Activated T-cell treated with anti-CD3 and anti-CD28 coated beads for 24 hours (primary cell): ENCODE measurements at places on chromosomes 6 and 20.

GRCh38 chr6:21967056-21967974, 329.5 kb downstream of the PRL start:
- no peak for DNase-seq

GRCh38 chr6:137781639-137782038, 85.4 kb upstream of the TNFAIP3 start:
- no peak for DNase-seq

DNA sequence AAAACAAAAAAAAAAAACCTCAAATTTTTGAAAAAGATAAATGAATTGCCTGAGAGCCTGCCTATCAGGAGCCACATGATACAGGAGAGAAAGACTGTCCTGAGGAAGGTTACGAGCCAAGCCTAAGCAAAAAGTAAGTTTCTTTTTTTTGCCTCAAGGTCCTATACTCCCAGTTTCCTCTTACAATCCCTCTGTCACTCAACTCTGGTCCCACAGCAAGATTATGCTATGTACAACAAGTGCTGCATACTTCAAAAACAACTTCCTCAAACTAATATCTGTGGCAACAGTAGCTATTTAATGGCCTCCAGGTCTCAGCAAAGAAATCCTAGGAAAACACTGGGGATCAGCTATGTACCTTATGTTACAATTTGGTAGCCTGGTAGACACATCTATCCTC, 46.8 kb downstream of the PLN start:
- no peak for DNase-seq

DNA sequence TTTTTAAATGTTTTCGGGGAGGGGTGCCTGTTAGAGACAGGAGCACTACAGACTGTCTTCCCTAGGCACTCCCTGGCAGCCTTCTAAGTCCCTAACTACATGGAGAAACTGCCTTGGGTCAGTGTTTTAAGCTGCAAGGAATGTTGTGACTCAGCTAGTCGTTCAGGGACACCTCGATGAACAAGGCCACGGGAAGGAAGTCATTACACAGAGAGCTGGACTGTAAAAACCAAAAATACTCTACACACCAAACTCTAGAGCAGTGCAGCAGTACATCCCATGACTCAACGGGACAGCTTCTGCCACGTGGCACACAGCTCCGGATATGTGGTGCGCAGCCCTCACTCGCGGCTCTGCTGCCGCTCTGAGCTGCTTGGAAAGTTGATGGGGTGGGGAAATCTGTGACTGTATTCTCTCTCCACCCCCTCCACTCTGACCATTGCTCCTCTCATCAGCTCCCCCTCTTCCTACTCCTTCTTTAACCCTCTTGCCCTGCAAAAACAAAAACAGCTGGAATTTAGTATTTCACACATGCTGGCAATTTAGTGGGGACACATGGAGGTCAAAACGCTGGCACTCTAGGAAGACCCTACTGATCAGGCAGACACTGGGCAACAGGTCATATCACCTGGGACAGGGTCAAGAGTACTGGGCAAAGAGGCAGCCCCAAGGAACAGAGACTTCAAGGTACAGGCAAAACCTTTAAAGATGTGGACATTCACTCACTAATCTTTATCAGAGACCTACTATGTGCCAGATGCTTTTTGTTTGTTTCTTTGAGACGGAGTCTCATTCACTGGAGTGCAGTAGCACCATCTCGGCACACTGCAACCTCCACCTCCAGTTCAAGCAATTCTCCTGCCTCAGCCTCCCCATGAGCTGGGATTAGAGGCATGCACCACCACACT, 10.9 kb upstream of the LPIN3 start:
- peak; percentile 58 for DNase-seq

DNA sequence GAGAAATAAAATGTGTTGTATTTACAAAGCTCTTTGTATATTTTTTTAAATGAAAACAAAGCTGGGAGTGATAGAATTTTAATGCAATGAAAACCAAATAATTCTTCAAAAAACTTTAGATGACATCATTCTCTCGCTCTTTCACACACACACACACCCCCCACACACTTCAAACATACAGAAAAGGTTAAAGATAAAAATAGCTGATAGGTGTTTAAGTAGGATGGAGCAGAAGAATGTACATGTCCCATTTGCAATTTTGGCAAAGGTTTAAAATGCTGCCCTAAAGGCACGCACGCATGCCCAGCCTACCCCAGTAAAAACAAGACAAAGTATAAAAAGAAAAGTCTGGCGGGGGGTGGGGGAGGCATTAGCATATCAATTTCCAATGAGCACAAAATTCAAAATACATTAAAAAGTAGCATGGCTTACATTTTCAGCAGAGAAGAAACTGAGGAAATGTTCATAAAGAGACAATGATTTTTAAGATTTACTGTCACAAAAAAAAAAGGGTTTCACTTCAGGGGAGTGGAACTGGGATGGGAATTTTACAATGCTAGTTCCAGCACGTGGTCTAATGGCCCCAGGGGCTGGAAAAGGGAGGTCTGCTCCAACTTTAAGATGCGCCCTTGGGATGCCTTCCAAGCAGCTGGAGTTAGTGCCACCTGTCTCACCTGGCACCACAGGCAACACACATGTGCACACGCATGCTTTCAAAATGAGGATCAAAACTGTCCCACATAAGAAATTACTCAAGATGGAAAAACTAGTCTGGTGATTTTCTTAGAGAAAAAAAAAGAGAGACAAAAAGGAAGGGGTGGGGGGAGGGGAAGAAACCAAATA, 55.1 kb upstream of the NFATC2 start:
- DNase-seq, result no peak

GRCh38 chr6:150430815-150431214, 62.0 kb downstream of the IYD start:
- DNase-seq, result no peak

GRCh38 chr6:10424040-10424439, 9.2 kb upstream of the TFAP2A start:
- no peak for DNase-seq

GRCh38 chr6:12501990-12502389, 211.8 kb downstream of the EDN1 start:
- DNase-seq, result no peak

GRCh38 chr20:45044084-45044573, 56.8 kb downstream of the KCNS1 start:
- peak; percentile 30 for DNase-seq

DNA sequence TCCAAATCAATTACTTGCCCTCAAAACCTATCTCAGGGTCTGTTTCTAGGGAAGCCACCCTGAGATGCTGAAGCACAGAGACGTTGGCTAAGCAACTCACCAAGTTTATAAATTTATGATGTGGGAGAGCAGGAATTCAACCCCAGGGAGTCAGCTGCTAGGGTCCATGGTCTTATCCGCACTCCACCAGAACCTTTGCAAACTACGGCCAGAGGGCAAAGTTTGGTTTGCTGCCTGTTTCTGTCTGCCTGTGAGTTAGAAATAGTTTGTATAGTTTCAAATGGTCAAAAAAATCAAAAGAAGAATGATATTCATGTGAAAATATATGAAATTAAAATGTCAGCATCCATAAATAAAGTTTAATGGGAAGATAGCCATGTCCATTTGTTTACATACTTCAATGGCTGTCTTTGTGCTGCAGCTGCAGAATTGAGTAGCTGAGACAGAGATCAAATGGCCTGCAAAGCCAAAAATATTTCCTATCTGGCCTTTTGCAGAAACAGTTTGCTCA, 83.7 kb upstream of the ZFP64 start:
- DNase-seq, result no peak

GRCh38 chr20:63488315-63489251, 10.3 kb downstream of the EEF1A2 start:
- no peak for DNase-seq

GRCh38 chr6:104884867-104885517, 25.3 kb upstream of the HACE1 start:
- no peak for DNase-seq

- DNase-seq, result no peak
These were observed 179.3 kb upstream of the DTNBP1 start for GRCh38 chr6:15841937-15842726.

GRCh38 chr20:1300083-1300840, 28.7 kb downstream of the SDCBP2 start:
- DNase-seq, result no peak

GRCh38 chr20:48920527-48921167, 864 bp upstream of the ARFGEF2 start:
- no peak for DNase-seq

DNA sequence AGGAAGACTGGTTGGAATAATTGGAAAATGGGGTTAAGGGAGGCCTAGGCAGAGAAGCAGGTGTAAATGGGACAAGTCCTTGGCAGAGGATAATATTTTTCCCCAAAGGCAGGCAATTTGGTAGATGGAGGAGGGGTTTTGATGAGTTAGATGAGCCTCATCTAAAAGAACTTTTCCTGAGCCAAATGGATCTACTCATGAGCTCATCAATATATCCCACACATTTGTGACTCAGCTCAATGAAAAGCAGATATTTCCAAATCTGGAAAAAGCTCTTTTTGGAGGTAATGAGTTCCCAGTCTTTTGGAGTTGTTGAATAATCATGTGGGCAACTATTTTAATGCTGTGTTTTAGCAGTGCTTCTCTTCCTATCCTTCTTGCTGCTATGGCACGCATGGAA, 685.5 kb upstream of the CITED2 start:
- DNase-seq, result no peak

- DNase-seq, result no peak
These were observed 13.7 kb downstream of the RIPK1 start for GRCh38 chr6:3081960-3082359.

DNA sequence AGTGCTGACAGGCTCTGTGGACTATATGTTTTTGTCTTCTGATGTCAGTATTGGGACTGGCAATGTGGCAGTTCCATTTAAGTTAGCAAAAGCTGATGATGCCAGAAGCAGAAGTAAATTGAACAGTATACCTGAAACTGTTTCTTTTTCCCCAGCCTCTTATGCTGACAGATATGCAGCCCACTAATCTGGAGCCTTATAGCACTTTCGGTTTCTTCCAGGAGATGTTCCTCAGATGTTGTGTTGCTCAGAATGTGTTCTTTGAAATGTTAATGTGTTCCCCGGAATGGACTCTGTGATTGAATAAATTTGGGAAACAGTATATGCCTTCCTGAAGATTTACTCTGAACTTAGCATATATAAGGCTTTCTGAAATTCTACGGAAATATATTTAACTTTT, 80.7 kb upstream of the MRAP2 start:
- DNase-seq, result no peak

DNA sequence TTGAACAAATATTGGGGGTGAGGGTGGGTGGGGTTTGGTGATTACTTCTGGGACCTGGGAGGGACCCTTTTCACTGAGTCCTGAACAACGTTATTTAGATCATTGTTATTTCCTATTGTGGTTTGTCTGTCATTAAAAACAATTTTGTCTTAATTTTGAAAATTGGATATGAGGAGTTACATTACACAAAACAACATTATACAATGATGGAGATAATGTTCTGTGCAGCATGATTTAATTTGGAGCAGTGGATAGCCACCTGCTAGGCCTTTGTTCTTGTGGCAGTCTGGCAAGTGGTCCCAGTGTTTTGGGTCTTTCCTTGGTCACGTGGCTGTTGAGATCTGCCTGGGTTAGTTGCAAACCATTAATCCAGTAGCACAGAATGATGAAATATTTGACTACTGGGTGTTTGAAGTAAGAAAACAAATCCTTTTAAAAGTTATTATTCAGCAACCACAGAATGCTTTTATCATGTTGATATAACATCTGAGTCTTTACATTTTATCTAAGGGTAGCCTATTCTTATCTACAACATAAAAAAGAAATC, 172.8 kb downstream of the CDKAL1 start:
- no peak for DNase-seq

DNA sequence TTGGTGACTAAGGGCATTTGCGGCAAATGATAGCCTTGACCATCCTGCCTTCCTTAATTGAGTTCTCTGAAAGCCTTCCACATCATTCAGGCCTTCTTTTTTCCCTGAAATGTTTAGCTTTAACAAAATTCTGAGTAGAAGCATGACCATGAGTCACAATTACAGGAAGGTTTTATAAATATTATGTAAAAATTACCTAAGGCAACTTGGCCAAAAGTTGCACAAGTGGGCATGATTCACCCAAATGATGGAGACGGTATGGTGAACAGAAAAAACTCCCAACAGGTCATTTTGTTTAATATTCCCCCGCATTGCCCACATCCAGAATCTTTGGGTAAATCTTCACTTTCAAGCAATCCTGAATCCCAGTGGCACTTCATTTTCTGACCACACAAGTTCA, 37.0 kb downstream of the MC3R start:
- DNase-seq, result no peak

- no peak for DNase-seq
These were observed 134.2 kb downstream of the MEI4 start for GRCh38 chr6:77786935-77787629.

DNA sequence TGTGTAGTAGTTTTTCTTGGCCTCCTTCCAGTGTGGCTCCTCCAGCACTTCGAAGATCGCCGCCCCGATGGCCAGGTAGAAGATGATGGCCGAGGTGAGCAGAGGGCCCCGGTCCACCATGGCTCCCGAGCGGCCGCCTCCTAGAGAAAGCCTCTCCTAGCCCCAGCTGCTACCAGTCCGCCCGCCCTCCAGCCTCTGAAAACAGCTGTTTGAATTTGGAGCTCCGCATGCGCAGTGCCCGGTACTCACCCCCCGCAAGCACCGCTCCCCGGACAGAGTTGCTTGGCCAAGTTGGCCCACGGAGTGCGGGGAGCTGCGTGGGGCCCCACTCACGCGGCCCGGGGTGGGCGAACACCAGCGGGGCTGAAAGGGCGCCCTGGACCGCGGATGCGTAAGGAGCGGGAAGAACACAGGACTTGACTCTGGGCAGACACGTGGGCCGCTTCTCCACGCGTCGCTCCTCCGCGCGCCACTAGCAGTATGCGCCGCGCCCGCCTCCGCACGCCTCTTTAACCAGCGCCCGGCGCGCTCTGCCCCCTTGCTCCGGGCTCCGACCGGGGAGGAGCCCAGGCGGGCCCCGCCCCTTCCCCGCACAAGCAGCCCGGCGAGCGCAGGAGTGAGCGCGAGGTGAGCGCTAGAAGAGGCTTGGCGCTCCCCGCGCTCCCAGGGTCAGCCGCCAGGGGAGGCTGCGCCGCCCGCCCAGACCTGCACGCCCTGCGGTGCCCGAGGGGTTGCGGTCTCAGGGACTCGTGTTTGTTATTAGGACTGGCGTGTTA, at the start of gene KCNK5:
TSS of gene KCNK5 (minus strand) at position 484 of the 776 bp plus-strand sequence. CDS start at position 120, 364 bp downstream.
- DNase-seq, result peak; percentile 74

DNA sequence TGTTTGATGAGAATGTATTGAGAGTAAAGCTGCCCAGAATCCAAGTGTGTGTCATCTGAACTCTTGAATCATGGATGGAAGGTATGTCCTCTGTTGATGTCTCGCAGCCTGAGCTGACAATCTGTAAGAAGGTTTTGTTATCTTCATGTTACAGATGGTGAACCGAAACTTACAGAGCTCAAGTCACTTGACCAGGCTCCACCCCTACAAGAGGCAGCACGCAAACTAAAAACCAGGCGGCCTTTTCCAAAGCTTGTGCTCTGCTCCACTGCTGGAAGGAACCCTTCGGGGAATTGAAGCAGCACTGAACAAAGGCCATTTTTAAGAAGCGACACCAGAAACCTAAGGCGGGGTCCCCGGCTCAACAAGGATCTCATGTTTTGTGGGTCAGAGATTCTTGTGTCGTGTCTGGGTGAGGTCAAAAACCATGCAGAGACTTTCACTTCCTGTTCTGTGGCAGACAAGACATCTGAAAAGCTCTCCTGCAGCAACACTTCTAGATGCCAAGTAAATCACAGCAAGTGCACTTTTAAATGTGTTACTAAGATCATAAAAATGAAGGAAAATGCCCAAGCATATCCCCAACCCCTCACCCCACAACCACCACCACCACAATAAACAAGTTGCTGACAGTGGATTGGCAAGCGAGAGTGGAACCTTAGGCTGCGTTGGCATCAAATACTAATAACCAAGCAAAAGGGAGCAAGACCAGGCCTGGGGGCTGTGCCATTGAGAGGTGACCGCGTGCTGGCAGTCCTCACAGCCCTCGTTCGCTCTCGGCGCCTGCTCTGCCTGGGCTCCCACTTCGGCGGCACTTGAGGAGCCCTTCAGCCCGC, 27.3 kb downstream of the NQO2 start:
- no peak for DNase-seq
